ENCODE measurements at places on chromosomes 1 and 21.

DNA sequence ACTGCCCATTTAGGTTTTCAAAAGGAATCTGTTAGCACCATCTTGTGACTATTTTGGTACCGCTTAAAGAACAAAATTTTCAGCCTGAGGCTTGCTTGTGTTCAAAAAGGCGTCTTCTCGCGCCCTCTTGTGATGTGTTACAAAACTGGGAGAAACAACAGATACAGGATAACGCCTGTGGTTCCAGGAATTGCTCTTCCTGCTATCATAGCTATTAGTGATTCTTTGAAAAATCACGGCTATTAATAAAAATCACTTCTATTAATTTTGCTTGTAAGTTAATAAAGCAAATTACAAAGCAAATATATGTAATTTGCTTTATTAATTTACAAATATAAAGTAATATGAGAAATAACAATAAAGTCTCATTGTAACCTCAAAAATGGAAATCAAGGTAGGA lies 82.2 kb upstream of the ABCD3 start:
- DNase-seq, result peak; percentile 94

DNA sequence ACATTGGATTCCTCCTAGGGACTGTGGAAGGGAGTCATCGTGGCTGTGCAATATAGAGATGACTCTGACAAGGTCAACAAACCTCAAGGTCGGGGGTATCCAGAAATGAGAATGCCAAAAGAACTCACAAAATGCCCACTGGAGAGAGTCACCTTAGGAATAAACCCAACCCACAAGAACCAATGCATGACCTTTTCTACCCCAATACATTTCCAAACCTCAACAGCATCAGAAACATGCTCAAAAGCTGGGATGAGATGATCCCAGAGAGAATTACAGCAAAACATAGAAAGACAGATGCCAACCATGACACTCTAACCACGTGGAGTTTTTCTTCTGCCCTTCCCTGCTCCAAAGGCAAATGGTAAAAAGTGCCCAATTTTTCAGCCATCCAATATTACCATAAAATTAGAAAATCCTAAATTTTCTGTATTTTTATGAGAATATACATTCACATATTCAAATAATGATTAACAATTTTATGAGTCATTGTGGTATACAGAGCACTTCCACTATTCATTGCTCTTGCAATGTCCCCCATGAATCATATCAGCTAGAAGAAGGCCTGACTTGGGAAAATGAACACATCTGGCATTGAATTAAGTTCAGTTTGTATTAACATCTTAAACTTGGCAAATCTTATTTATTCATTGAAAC lies 88.2 kb upstream of the PALMD start:
- DNase-seq, result peak; percentile 77

GRCh38 chr1:200258447-200259375 lies 151.1 kb downstream of the ZNF281 start:
- peak; percentile 25 for DNase-seq

- no peak for DNase-seq
Observed at GRCh38 chr1:210441028-210441427, 112.3 kb downstream of the HHAT start.

- DNase-seq, result no peak
Observed at GRCh38 chr21:39012326-39013230, 170.7 kb downstream of the PSMG1 start.

DNA sequence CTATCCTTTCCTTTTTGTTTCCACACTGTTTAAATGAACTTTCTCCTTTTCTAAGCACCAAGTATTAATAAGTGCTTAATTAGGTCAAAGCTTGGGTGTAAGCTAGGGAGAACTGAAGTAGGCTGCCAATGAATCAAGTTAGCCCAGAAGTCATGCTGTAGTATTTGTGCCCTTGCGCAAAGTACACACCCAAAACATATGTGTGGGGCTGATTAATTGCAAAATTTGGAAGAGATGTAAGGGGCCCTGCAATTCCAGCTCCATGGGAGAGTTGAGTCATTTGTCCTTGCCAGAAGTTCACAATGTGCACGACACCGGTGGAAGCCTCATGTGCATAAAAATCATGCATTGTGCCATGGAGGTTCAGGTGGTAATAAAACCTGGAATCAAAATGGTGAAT lies 18.6 kb upstream of the NTNG1 start:
- no peak for DNase-seq

- DNase-seq, result peak; percentile 1
Observed at GRCh38 chr1:191255354-191256054, 777.8 kb upstream of the BRINP3 start.

- no peak for DNase-seq
Observed at GRCh38 chr21:15752763-15753407, 23.1 kb downstream of the USP25 start.

- DNase-seq, result no peak
Observed at GRCh38 chr1:44757420-44757819, 17.8 kb downstream of the KIF2C start.

- no peak for DNase-seq
Observed at GRCh38 chr1:192918259-192918658, 109.4 kb downstream of the RGS2 start.

GRCh38 chr21:36015045-36015444 lies 45.3 kb downstream of the SETD4 start:
- DNase-seq, result no peak

- no peak for DNase-seq
Observed at GRCh38 chr21:35274923-35275322, 225.8 kb upstream of the RUNX1 start.

- no peak for DNase-seq
Observed at GRCh38 chr21:33551664-33552063, 8.8 kb downstream of the SON start.

- no peak for DNase-seq
Observed at GRCh38 chr1:31033598-31033997, 31.9 kb downstream of the PUM1 start.

DNA sequence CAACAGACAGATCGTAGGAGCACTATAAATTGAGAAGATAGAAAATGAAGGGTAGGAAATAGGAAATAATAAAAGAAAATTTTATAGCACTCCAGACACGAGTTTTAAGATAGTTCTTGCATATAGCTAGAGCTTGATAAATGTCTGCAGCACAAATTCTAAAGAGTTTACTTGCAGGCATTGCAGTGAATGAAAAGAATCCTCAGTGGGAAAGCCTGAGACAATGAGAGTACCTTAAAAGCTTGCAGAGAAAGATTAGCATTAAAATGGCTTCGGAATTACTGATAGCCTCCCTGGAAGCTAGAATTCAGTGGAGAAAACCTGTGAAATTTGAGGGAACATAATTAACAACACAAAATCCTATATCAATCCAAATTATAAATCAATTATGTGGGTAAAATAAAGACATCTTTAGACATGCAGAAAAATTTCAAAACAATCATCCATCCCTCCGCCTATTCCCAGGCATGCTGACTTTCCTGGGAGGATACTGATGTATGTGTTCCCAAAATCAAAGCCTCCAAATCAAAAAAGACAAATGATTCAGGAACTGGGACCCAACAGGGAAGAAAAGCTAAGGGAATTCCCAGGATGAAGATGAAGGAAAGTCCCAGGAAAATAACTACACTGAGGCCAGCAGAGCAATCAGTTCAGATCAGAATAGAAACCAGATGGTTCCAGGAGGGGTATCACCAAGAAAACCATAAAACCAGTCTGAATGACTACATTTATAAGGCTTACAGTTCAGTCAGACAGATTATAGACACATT lies 305.9 kb upstream of the USP25 start:
- DNase-seq, result no peak

GRCh38 chr1:176609556-176610408 lies 146.8 kb downstream of the PAPPA2 start:
- DNase-seq, result peak; percentile 15

DNA sequence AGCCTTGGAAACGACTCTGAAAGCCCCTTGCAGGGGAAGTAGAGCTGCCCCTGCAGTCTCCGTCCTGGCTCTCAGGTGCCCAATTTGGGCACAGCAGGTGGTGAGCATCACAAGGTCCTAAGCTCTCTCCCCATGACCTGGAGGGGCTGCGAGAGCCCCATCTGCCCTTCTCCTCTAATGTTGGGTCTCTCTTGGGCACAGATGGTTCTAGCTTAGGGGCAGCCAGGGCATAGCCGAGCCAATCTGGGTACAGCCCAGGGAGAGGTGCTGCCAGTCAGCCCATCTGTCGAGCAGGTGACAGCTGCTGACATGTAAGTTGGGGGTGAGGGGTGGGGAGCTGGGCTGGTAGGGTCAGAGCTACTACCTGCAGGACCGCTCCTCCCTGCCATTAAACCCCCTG lies 50.7 kb downstream of the SYT2 start:
- no peak for DNase-seq

- no peak for DNase-seq
Observed at GRCh38 chr1:52502789-52503188, 50.1 kb downstream of the TUT4 start.

DNA sequence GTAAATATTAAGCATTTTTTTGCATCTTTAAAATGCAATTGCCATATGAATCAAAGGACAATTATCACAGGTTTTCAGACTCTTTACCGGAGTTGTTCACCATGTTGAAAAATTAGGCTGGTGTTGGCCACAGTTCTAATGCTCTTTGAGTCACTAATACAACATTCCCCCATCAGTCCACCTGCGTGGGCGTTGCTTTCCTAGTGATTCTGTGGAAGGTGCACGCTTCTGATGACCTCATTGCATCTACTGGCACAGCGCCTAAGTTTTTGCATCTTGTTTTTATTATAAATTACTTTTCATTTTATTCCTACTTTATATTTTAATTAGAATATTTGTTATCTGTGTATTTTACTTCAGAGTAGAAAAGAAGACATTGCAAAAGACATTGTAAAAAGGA lies 4.7 kb upstream of the F5 start:
- DNase-seq, result no peak

GRCh38 chr1:225409051-225409450 lies 18.8 kb downstream of the LBR start:
- no peak for DNase-seq

- no peak for DNase-seq
Observed at GRCh38 chr1:232786845-232787455, 18.3 kb upstream of the MAP10 start.

- DNase-seq, result no peak
Observed at GRCh38 chr1:30461640-30462039, 261.7 kb downstream of the MATN1 start.

Measured in astrocyte of the spinal cord (primary cell).